ENCODE measurements at places on chromosomes 3 and 15.

- DNase-seq: no peak
Observed at GRCh38 chr3:55226696-55227095, 260.4 kb downstream of the WNT5A start.

GRCh38 chr15:65904301-65904700, 35.0 kb downstream of the RAB11A start:
- no peak for DNase-seq

GRCh38 chr15:70227147-70227546, 129.4 kb upstream of the TLE3 start:
- no peak for DNase-seq

DNA sequence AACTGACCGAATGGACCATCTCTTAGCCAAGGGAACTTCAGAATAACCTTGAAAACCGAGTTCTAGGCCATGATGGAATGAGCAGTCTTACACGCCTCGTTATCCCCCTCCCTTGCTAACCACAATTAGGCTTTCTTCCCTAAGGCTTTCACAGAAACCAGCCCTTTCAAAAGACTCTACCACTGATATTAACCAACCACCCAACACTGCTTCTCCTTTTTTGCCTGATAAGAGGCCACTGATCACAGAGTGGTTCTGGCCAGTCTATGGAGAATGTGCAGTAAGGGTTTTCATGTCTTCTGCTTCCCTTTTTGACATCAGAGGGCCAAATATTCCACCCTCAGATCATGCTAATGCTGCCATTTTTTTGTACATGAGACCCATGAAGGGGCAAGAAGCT, 59.3 kb downstream of the MCF2L2 start:
- peak; percentile 44 for DNase-seq

GRCh38 chr15:85580879-85581278, 200.5 kb downstream of the AKAP13 start:
- peak; percentile 87 for DNase-seq

DNA sequence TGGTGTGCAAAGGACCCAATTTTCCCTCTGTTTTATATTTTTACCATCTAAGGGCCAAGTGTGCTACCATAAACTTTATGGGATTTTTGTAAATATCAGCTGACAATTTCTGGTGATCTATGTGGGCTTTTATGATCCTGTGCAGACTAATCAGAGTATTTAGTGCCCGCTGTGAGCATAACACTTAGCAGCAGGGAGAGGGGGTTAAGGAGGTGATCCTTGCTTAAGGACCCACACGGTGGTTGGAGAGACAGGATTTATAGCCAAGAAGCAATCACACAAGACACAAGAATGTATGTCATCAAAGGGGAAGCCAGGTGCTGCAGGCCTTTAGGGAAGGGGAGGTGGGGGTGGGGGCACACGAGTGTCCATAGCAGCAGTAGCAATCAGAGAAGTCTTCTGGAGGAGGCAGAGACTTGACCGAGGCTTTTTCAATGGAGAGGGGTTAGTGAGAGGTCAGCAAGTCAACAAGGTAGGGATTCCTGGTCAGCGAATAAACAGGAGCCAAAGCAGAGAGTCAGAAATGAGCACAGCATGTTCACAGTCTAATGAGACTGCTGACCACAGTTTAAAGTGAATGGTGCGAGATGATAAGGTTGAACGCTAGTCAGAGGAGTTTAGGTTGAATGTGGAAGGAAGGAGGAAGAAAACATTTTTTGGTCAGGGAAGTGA, 4.5 kb upstream of the CACNA1D start:
- peak; percentile 53 for DNase-seq

GRCh38 chr3:20056725-20057611, 16.7 kb downstream of the KAT2B start:
- no peak for DNase-seq

GRCh38 chr3:62241279-62241678, 132.1 kb downstream of the FEZF2 start:
- no peak for DNase-seq

DNA sequence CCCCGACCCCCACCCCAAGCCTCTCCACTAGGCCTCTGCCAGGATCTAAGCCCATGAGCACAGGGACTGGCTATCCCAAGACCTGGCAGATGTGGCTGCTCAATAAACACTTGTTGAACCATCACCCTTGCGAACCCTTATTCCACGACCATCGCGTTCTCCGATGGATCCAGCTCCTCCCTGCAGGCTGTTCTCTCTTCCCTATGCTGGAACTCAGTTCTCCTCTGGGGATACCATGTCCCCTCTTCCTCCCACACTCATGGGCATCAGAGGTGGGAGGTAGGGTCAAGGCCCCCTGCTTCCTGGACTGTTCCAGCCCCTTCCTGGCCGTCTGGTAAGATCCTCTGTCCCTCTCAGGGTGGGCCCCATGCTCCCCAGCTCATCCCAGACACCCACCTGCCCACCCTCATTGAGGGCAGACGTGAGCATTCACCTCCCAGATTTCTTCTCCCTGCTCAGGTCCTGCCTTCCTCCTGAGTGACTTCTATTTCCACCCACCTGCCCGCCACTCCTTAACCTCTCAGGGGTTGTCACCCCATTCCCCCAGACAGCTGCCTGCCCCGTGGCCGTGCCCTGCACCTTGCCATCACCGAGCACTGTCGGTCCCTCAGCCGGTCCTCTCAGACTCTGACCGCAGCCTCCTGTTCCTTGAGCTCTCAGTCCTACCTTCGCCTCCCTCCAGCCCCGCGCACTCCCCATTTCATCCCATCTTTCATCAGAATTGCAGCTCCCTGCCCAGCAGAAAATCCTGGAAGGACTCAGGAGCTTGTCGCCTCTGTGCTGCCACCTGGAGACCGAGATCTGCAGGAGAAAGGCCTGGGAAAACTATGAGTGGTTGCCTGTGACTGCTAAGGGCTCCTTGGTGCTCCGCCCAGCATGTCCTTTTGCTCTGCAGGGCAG, 42.0 kb downstream of the PML start:
- DNase-seq: no peak

GRCh38 chr3:154040283-154040682, 80.9 kb upstream of the ARHGEF26 start:
- peak; percentile 3 for DNase-seq

DNA sequence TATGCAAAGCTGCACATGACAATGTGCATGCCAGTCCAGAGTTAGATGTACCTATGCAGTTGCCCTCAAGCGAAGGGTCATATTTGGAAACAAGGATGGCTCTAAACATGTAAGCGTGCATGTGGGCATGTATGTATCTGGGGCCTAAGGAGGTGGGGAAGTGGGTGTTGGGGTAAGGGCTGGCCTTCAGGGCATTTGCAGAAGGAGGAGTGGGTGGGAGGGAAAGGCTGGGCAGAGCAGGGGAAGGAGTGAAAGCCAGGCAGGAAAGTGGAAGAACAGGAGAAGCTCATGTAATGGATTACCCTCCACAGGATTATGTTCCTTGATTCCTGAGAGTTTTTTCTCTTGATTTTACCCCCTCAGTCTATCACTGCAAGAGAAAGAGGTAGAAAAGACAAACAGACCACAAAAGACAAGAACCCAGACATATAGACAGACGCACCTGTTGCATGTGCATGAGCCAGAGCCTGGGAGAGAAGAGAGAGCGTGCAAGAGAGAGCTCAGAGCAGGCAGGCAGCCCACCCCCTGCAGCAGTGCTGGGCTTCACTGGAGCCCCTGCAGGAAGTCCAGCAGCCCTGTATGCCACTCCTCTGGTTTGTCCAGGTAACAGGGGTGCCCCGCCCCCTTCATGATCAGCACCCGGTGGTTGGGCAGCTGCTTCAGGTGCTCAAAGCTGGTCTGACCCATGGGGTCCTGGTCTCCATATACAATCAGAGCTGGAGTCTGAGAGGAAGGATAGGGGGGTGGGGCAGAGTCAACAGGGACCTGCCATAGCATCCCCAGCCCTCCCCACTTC, 1.8 kb upstream of the PCBP4 start:
- DNase-seq: no peak

- no peak for DNase-seq
Observed at GRCh38 chr3:56860939-56861338, 59.2 kb upstream of the ARHGEF3 start.

GRCh38 chr15:33587773-33588172, 277.0 kb downstream of the RYR3 start:
- no peak for DNase-seq

GRCh38 chr3:156416846-156417558, 137.9 kb downstream of the SSR3 start:
- DNase-seq: no peak

DNA sequence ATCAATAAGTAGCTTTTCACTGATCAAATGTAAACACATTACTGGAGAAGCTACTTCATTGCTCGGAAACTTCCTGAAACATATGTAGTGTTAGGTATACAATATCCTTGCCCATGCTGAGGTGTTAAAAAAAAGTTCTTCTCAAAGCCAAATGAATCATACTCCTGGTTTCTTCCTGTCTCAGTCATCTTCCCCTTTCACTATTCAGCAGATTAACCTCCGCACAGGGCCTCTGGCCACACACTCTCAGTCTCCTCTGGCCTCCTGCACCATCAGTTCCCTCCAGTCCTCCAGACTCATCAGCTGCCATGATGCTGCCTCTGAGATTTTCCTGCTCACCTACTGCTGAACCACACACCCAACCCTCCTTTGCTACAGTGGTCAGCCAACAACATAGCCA, 70.5 kb upstream of the BOC start:
- peak; percentile 46 for DNase-seq

- DNase-seq: no peak
Observed at GRCh38 chr15:81749716-81750375, 296.0 kb downstream of the MEX3B start.

- DNase-seq: no peak
Observed at GRCh38 chr3:66036586-66037148, 2.1 kb downstream of the MAGI1 start.

GRCh38 chr3:65568497-65568896, 470.2 kb downstream of the MAGI1 start:
- no peak for DNase-seq

DNA sequence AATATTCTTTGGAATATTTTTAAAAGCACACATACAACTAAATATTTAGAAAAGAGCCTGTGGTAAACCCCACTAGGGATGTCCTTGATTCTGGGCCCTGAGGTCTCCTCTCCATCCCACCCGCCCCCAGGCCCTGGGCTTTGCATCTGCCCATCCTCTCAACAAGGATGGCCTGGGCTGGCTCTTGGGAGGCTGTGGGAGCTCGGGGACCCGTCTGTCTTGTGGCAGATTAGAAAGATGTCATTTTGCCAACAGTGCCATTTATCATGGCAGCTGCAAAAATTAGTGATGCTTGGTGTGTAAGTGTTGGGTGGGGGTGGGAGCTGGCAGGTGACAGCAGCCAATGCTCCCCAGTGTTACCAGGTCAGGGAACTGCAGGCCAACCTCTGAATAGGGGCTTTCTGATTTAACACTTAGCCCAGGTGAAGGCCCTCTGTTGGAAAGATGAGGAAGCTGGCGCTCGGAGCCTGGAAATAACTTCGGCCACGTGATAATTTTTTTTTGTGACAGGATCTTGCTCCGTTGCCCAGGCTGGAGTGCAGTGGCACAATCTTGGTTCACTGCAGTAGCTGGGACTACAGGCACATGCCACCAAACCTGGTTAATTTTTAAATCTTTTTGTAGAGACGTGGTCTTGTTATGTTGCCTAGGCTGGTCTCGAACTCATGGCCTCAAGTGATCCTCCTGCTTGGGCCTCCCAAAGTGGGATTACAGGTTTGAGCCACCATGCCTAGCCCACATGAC, 16.9 kb upstream of the CSPG4 start:
- DNase-seq: no peak

- DNase-seq: no peak
Observed at GRCh38 chr3:11381563-11381962, 109.4 kb downstream of the ATG7 start.

GRCh38 chr15:50767332-50767861, 1.9 kb upstream of the SPPL2A start:
- no peak for DNase-seq

GRCh38 chr15:85871545-85871944, 76.8 kb upstream of the KLHL25 start:
- DNase-seq: no peak

DNA sequence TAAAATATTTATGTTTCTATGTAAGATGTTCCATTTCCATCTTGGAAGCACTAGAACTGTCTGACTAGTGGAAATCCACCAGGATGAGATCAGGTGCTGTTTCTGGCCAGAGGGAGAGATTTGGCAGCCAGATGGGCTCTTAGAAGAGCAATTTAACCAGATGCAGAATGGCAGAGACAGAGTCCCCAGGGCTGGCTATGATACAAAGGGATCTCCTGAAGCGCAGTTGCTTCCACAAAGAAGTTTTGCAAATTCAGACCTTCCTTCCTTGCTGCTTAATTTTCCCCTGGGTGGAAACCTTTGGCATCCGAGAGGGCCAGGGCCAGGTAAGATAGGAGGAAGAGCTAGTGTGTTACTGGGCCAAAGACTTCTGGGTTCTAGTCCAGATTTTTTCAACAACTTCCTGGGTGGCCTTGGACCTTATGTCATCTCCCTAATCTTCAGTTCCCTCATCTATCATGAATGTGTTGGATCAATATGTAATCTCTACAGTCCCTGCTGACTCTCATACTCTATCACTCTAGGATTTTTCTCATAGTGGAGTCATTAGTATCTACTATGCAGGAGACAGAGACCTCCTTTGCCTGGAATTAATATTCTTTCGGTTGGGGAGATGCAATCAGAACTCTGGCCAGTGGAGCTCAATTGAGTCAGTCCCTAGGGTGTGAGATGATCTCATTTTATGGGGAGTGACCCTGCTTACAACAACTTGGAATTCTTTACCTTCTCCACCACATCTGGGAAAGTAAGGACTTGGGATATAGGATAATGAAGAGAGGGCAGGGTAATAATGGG, 41.1 kb upstream of the NDUFB4 start:
- no peak for DNase-seq

- DNase-seq: peak; percentile 30
Observed at GRCh38 chr15:58469432-58470353, 37.9 kb downstream of the LIPC start.

DNA sequence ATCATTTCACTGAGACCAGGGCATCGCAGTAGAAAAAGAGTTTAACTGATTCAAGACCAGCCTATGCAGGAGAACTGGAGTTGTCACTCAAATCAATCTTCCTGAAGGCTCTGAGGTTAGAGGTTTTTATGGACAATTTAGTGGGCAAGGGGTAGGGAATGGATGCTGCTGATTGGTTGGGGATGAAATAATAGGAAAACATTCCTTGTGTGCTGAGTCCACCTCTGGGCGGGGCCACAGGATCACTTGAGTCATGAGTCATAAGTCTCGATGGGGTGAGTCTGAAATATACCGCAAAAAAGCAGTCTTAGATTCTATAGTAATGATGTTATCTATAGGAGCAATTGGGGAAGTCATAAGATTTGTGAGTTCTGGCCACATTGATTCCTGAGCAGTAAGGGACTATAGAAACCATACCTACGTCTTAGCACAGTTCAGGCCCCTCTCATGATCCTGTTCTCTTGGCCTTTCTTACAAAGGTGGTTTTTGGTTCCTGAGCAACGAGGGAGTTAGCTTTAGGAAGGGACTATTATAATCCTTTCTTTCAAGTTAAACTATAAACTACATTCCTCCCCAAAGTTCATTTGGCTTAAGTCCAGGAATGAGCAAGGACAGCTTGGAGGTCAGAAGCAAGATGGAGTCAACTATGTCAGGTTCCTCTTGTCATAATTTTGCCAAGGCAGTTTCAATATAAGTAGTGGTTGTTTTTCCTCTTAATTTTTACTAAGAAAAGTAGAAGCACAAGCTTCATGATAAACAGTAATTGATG, 2.7 kb upstream of the OPA1 start:
- peak; percentile 34 for DNase-seq
